Stimulated activated CD8-positive, alpha-beta memory T cell treated with anti-CD3 and anti-CD28 coated beads, Interleukin-4, amount 100 ng/mL, for 4 hours (primary cell): ENCODE measurements at places on chromosomes 11 and 22.

DNA sequence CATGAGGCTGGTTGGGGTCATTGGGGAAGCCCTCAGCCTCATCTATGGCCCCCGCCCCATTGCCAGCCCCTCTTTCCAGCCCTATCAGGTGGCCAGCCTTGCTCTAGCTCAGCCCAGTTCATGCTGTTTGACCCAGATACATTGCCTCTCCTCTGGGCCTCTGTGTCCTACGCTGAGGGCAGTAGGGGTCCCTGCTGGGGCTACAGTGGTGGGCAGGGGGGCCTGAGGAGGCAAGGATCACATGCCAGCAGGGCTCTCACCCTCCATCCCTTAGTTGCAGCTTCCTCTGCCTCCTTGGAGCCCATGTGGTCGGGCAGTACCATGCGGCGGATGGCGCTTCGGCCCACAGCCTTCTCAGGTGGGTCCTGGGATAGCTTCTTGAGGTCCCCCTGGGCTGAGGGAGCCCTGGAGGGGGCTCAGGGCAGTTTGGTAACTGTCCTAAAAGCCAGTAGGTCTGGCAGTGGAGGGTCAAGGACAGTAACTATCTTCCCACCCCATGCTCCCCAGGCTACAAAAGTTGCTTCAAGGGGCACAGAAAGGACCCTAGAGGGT is 19.2 kb downstream of the EMID1 start:
- no peak for DNase-seq

DNA sequence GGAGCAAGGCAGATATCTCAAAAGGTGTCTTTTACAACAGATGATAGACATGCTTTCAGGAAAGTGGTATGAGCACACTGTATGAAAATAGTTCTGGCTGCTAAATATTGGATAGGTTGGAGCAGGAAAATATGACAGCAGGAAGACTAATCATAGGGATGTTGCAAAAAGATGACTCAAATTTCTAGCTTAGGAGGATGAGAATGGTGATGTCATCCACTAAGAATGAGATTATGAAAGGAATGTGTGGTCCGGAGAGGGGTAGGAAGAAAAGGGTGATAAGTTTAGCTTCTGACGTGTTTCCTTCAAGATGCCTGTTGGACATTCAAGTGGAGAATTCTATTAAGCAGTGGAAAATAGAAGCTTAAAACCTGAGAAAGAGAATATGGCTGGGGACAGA is 46.4 kb downstream of the RCN1 start:
- DNase-seq: no peak

DNA sequence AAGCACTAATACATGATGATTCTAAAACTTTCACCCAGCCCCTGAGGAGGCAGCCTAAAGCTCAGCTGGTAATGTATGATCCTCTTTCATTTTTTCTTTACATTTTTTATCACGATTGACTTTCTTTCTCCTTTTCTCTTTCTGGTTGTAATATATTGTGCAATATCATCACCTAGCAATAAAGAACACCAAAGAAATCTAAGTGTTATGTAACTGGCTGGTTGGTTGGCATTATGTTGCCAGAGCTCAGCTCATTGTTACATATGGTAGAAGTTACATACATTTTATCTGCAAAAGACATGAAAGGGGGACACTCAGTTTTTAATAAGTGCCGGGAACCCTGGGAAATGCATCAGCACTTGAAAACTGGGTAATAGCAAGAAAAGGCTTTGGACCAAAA is 432.1 kb upstream of the DDI1 start:
- no peak for DNase-seq

- no peak for DNase-seq
These were observed 99.9 kb downstream of the NECTIN1 start for GRCh38 chr11:119629085-119629484.

DNA sequence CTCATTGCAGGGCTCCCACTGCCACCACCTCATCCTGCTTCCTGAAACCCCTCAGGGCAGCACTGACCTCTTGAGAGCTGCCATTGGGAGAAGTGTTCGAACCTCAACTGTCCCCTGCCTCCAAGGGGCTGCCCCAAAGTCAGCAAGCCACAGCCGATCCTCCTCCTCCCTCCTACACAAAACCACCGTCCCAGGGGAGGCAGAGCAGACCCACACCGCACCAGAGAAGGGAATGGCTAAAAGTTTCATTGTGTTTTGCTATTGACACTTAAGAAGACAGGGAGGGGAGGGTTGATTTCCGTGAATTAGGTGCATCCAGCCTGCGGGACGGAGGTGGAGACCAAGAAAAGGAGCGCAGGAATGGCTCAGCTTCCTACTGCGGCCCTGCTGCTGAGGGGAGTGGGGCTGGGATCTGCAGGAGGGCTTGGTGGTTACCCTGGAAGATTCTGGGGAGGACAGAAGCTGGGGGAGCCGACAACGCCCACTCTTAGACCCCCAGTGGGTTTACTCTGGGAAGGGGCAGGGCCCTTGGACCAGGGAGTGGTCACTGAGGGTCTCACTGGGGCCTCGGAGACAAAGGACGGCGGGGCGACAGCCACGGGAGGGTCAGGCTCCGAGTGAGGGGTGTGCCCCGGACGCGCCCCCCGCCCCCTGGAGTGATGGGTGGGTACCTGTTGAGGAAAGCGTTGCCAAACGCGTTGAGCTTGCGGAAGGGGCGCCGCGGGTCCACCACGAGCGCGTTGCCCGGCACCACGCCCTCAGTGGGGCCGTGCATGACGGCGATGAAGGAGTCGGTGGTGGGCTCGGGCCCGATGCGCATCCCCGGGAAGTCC is 815 bp downstream of the EHD1 start:
- no peak for DNase-seq

DNA sequence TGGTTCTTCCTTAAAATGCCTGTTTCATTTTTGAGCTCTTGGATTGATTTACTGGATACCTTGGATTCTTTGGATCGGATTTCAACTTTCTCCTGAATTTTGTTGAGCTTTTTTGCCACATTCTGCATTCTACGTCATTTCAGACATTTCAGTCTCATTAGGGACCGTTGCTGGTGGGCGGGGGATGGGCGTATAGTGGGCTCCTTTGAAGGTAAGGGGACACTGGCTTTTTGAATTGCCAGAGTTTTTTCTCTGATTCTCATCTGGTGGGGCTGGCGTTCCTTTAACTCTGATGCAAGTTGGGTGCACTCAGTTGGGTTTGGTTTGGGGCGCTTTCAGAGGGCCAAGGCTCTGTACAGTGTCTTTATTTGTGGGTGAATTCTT is 216.5 kb downstream of the DYNC2H1 start:
- DNase-seq: no peak

- DNase-seq: no peak
These were observed 88.4 kb downstream of the CCDC81 start for GRCh38 chr11:86463120-86463519.

- no peak for DNase-seq
These were observed 28.8 kb downstream of the ALX4 start for GRCh38 chr11:44281151-44281550.

DNA sequence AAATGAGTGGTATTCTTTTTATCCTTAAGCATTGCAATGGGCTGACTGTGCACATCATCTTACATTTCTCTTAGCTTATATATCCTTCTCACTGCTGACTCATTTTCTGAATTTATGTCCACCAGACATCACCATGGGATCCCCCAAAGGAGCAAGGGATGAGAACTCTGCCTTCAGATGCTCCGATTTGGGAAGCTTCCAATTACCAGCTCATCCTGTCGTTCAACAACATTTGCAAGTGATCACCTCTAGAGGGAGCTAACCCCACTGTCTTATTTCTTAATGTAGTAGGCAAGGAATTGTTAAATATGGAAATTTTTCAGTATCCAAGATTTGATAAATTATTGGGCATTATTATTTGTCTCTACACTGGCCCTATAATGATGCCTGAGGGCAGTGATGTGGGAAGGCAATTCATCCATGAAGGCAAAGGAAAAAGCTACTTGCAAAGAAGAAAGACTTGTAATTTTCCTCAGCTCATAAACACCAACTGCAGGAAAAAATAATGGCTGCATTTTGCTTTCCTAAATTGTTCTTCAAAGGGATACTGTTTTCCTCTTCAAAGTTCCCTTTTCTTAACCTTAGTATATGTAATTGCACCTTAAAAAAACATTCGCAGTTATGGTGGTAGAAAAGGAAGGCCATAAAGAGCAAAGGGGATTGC is 102.4 kb upstream of the FSHB start:
- no peak for DNase-seq

GRCh38 chr11:72537051-72537450 is 102.7 kb upstream of the CLPB start:
- DNase-seq: no peak

DNA sequence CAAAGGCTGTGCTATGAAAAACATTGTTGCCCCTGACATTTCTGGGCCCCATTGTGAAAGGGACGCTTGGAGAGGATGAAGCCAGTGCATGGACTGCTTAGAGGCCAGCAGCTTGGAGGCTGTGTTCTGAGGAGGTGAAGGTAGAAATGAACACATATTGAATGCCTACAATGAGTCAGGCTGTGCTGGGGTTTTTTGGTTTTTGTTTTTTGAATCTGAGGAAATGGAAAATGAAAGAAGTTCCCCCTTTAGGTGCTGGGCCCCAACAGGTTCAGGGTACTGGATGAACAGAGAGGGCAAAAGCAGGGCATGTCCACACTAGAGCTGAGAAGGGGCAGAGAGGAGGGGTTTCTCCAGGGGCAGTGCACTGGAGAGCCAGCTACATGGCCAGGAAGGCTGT is 166.1 kb upstream of the API5 start:
- DNase-seq: no peak

DNA sequence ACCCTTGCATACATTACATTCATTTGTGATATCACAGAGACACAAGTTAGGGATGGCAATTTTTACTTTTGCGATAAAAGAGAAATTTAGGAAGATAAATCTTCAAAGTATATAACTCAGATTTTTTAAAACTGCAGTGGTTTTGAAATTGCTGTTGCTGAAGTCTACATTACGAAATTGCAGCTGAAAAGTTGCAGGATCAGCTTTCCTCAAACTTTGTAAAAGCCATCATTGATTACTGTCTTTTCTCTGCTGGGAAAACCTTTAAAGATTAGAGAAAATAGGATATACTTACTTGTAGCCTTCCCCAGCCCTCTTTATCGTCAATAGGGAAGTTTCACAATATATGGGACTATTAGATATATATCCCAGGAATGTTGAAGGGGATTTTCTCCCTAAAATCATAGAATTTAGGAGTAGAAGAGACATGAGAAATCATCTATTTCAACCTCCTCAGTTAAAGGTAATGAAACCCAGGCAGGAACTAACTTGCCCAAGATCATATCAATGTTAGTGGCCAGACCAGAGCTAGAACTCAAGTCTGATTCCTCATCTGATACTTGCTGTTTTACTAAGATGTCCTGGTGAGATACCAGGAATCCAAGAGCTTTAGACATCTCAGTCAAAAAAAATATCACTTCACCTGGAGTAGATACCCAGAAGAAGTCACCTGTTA is 10.4 kb upstream of the AGBL2 start:
- no peak for DNase-seq

DNA sequence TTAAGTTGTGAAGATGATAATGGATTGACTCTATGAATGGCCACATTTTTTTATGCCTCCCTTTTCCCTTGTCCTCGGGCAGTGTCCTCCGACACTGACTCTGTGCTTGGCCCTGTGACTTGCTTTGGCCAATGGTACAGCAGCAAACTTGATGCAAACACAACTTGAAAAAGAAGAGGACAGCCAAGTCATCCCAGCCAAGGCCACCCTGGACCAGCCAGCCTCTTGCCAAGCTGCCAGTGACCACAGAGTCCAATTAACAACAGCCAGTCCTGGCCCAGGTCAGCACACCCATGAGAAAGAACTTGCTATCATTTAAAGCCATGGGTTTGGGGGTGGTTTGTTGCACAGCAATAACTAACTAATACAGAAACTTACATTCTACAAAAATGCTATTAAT is 63.4 kb upstream of the SLC35C1 start:
- no peak for DNase-seq

GRCh38 chr11:121500717-121501116 is 48.0 kb upstream of the SORL1-AS1 start:
- DNase-seq: no peak

DNA sequence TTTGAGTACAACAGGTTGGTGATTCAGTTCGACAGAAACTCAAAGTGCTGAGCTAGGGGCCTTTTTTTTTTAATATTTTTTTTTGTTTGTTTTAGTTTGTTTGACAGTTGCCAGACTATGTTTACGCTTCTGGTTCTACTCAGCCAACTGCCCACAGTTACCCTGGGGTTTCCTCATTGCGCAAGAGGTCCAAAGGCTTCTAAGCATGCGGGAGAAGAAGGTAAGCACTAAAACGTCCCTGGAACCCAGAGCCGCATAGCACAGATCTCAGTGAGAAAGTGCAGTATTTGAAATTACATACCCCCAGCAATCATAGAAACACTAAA is 649 bp downstream of the PRRG4 start:
- DNase-seq: no peak

GRCh38 chr11:134574947-134575346 is 162.9 kb upstream of the B3GAT1 start:
- no peak for DNase-seq

GRCh38 chr11:3341298-3341697 is 37.6 kb downstream of the ZNF195 start:
- DNase-seq: peak; percentile 15

DNA sequence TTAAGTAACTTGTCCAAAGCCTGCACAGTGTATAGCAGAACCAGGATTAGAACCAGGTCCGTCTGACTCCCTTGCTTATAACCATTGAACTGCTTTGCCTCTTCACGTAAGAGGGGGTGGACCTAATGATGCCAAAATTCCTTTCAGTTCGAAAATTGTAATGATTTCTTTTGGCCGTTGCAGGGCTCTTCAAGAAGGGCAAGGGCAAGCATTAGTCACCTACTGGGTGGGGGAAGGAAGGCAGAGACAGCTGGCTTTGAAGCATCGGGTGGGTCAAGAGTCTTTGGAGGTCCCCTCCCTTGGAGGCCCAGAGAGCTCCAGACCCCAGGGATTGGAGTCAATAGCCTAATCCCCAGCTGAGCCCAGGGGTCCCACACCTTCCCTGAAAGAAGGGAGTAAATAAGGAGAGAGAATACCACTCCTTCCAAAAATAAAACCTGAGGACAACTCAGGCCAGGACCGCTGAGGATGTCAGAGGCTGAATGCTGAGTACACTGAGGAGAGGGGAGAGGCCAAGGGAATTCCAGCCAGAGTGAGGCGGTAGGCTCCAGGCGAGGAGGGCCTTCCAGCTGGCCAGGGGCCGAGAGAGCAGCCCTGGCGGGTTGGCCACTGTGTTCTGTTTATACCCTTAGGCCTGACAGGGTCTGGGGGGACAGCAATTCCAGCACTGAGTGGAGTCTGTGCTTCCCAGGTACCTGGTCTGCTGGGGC is 14.1 kb downstream of the CREB3L1 start:
- no peak for DNase-seq

GRCh38 chr11:36062796-36063365 is 119.0 kb downstream of the LDLRAD3 start:
- no peak for DNase-seq

- DNase-seq: no peak
These were observed 8.4 kb downstream of the KRTAP5-6 start for GRCh38 chr11:1705126-1706052.
